ENCODE measurements at places on chromosomes 16 and 17.

- no peaks in the 10 kb centered on the region for H3K27me3 ChIP-seq
- H3K4me3 ChIP-seq = no peak overlapping the region
- DNase-seq = no peak
- H3K36me3 ChIP-seq = no peaks in the 10 kb centered on the region
Measured at GRCh38 chr17:37698132-37698910, 46.5 kb downstream of the HNF1B start.

GRCh38 chr16:73015612-73016487, 32.1 kb downstream of the ZFHX3 start:
- no peaks in the 10 kb centered on the region for H3K36me3 ChIP-seq
- H3K27ac ChIP-seq = no peak overlapping the region
- H3K4me1 ChIP-seq = peaks cover 33% of the 10 kb centered on the region
- no peaks in the 10 kb centered on the region for H3K27me3 ChIP-seq
- peak; percentile 84 for DNase-seq
- no peak overlapping the region for H3K4me3 ChIP-seq

GRCh38 chr16:4724661-4725270, 9.3 kb downstream of the ANKS3 start:
- no peak overlapping the region for H3K4me3 ChIP-seq
- H3K36me3 ChIP-seq = peaks cover 56% of the 10 kb centered on the region
- no peak overlapping the region for H3K27ac ChIP-seq
- no peak for DNase-seq
- no peaks in the 10 kb centered on the region for H3K4me1 ChIP-seq
- no peaks in the 10 kb centered on the region for H3K27me3 ChIP-seq

GRCh38 chr17:38702916-38703741, 1.9 kb upstream of the MLLT6 start:
- peaks cover 6% of the 10 kb centered on the region for H3K36me3 ChIP-seq
- no peaks in the 10 kb centered on the region for H3K27me3 ChIP-seq
- no peak for DNase-seq
- H3K4me3 ChIP-seq = peak overlapping the region; percentile 54
- H3K4me1 ChIP-seq = no peaks in the 10 kb centered on the region

GRCh38 chr16:12833926-12834325, 30.2 kb upstream of the CPPED1 start:
- H3K4me3 ChIP-seq = no peak overlapping the region
- peak; percentile 79 for DNase-seq
- H3K36me3 ChIP-seq = no peaks in the 10 kb centered on the region

DNA sequence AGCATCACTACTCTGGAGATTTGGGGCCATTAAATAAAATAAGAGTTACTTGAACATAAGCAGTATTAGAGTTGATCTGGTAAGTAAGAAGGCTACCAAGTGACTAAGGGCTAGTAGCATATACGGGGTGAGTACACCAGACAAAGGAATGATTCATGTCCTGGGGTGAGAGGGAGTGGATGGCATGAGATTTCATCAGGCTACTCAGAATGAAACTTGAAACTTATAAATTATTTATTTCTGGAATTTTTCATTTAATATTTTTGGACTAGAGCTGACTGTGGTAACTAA, 2.3 kb downstream of the SLFN5 start:
- DNase-seq = no peak
- H3K4me3 ChIP-seq = peak overlapping the region; percentile 85
- peak overlapping the region; percentile 97 for H3K27ac ChIP-seq
- H3K4me1 ChIP-seq = peaks cover 18% of the 10 kb centered on the region

DNA sequence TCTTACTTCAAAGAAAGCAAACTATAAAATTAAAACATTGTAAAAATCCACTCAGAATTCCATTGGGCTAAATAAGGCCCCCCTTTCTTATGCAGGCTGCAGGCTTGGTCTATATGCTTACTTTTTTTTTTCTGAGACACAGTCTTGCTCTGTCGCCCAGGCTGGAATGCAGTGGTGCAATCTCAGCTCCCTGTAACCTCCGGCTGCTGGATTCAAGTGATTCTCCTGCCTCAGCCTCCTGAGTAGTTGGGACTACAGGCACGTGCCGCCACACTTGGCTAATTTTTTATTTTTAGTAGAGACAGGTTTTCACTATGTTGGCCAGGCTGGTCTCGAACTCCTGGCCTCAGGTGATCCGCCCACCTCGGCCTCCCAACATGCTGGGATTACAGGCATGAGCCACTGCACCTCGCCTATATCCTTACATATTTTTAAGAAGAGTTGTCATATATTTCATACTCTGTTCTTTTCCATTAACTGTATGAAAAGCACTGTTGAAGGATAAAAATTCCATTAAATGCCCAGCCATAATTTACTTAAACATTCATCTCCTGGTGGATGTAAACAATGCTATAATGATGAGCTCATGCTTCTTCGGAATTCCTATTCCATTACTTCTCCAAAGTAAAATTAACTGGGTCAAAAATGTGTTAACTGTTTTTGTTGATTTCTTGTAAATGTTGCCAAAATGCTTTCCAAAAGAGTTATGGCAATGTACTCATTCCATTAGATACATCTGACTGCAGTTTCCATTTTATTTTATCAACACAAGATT, 17.8 kb downstream of the SNN start:
- no peak for DNase-seq
- H3K27ac ChIP-seq = no peak overlapping the region
- no peaks in the 10 kb centered on the region for H3K27me3 ChIP-seq
- peaks cover 16% of the 10 kb centered on the region for H3K4me1 ChIP-seq
- H3K4me3 ChIP-seq = no peak overlapping the region

GRCh38 chr16:88977018-88977811, at the start of gene CBFA2T3:
TSS of gene CBFA2T3 (minus strand) at chr16:88977207. CDS start at chr16:88976807, 400 bp downstream.
- peaks cover 57% of the 10 kb centered on the region for H3K27me3 ChIP-seq
- no peaks in the 10 kb centered on the region for H3K36me3 ChIP-seq
- H3K4me1 ChIP-seq = no peaks in the 10 kb centered on the region
- no peak for DNase-seq
- no peak within 1 kb of the TSS for H3K4me3 ChIP-seq

GRCh38 chr16:85213926-85214675, 101.8 kb upstream of the CIBAR2 start:
- peaks cover 6% of the 10 kb centered on the region for H3K4me1 ChIP-seq
- no peaks in the 10 kb centered on the region for H3K27me3 ChIP-seq
- H3K4me3 ChIP-seq = no peak overlapping the region
- H3K36me3 ChIP-seq = no peaks in the 10 kb centered on the region
- H3K27ac ChIP-seq = no peak overlapping the region
- no peak for DNase-seq

DNA sequence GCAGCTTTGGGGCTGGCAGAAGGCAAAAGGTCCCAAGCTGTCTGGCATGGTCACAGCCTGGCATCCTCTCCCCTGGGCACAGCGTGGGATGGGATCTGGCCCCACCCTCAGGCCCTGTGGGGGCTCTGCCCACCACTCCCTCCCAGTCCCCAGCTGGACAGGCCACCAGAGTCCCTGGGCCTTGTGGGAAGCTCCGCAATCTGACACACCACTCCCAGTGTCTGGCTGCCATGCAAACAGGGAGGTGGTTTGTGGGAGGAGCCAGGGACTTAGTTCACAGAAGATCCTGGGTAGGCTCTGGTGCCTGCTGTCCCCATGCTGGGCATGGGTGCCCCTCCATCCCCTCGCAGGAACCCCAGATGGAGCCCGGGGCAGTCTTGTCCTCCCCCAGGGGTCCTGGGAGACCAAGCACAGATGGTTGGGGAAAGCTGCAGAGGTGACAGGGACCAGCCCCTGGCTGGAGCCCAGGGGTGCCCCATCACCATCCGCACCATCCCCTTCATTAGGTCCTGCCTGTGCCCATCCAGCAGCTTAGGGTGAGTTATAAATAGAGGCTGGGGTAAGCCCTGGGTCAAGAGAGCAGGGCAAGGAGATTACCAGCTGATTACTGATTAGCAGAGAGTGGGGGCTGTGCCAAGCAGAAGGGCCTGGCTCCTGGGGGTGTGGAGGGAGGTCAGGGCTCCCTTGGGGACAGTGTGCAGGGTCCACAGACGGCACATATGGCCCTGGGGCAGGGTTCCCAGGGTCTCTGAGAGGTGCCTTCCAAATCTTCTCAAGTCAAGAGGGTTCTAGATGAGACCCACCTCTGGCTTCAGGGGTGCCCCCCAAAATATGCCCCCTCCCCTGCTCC, 6.2 kb downstream of the FSCN2 start:
- H3K4me1 ChIP-seq = no peaks in the 10 kb centered on the region
- H3K4me3 ChIP-seq = no peak overlapping the region
- H3K27me3 ChIP-seq = peaks cover 13% of the 10 kb centered on the region
- no peaks in the 10 kb centered on the region for H3K36me3 ChIP-seq

- H3K27me3 ChIP-seq = no peaks in the 10 kb centered on the region
- peaks cover 3% of the 10 kb centered on the region for H3K36me3 ChIP-seq
- no peak overlapping the region for H3K27ac ChIP-seq
- DNase-seq = no peak
- H3K4me3 ChIP-seq = no peak overlapping the region
Measured at GRCh38 chr17:75566834-75567233, 20.8 kb upstream of the MYO15B start.

DNA sequence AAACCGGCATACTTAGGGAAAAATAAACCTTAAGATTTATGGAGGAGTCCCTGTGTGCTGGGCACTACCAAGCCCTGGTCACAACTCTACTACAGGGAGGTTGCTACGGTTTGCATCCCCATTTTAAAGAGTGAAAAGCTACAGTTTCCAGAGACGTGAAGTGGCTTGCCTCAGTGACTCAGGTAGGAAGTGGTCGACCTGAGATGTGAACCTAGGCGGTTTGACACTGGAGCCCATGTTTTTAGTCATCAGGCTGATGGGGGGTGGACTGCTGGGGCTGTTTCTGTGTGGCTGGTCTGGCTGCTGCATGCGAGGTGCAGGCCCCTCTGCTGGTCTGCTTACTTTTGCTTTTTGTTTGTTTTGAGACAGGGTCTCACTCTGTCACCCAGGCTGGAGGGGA, 6.6 kb downstream of the COX6A2 start:
- H3K36me3 ChIP-seq = no peaks in the 10 kb centered on the region
- DNase-seq = no peak
- H3K4me1 ChIP-seq = no peaks in the 10 kb centered on the region
- H3K27me3 ChIP-seq = no peaks in the 10 kb centered on the region
- H3K4me3 ChIP-seq = no peak overlapping the region

DNA sequence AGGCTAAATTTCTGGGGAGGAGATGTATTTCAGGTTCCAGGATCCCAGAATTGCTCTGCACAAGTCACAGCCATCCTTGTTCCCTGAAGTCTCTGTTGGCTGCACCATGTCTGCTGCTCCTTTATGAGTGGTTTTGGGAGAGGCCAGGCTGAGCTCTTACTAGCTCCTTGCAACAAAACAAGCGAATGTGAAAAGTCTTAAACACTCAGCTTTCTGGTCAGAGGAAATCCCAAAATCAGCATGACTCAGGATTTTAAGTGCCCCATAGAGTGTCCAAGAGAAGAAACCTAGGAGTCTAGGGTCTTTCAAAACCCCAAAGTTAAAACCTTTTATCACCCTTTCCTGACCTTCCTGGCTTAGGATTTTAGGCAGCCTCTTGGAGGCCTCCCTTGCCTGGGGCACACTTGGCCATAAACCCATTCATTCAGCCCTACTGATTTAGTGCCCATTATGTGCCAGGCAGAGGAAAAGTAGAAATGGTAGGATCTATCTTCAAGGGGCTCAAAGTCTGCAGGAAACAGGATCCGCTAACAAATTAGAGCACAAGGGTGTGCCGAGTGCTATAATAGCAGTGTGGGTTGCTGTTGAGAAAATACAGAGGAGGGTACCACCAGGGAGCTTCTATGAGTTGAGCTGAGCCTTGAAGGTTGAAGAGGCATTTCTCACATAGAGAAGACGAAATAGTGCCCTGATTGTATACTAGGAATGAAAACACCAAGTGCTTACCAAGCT, 36.9 kb downstream of the SOST start:
- H3K4me1 ChIP-seq = no peaks in the 10 kb centered on the region
- no peak overlapping the region for H3K4me3 ChIP-seq
- no peaks in the 10 kb centered on the region for H3K27me3 ChIP-seq
- DNase-seq = no peak
- no peak overlapping the region for H3K27ac ChIP-seq
- H3K36me3 ChIP-seq = no peaks in the 10 kb centered on the region

DNA sequence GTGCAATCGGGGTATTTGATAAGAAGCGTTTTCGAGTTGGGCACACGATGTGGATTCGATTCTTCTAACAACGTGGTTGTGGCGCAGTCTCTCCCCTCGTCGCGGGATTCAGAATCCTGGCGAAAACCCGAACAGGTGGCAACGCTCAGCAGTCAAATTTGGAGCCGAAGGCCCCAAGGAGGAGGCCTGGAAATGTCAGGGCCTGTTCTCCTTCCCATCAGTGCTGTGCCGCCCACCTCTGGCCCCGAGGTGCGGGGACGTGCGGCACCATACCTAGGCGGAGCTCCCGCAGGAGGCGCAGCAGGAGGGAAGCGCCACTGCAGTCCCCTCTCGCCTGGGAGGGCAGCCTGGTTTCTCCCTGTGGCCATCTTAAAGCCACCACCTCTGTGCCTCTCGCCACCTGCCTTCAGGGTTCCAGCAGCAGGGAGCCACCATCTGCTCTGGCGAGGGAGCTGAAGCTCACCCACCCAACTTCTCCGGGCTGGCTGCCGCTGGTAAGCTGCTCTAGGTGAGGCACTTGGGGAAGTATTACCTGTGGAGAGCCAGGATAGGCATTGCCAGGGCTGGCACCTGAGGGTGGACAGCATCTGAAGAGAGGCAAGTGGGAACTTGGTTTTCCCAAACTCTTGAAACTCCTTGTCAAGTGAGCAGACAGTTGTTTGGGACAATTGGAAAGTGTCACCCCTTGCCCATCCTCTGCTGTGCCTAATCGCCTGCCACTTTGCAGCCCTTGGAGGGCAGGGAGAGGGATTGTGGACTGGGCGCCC, 2.6 kb upstream of the AATF start:
- H3K36me3 ChIP-seq = peaks cover 11% of the 10 kb centered on the region
- peaks cover 69% of the 10 kb centered on the region for H3K27me3 ChIP-seq
- no peak for DNase-seq
- H3K4me3 ChIP-seq = no peak overlapping the region
- no peak overlapping the region for H3K27ac ChIP-seq

DNA sequence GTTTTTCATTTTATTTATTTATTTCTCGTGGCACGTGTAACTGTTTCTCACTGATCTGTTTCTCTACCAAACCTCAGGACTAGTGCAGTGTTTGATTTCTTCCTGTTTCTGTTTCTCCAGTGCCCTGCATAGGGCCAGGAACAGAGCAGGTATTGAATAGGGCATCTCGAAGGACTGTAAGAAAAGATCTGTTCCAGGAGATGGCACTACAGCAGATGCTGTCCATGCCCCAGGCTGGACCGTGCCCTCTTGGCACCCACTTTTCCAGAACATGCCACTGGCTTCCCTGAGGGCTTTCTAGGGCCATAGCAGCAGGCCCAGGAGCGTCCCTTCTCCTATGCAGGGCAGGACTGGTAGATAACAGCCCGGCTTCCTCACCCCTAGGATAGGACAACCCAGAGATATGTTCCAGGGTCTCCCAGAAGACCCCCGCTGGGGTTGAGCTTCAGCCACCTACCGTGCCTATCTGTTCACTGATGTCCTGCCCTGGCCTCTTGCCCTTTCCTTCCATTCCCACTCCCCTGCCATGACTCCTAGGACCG, 4.4 kb downstream of the SNX20 start:
- no peak overlapping the region for H3K4me3 ChIP-seq
- no peaks in the 10 kb centered on the region for H3K36me3 ChIP-seq
- no peaks in the 10 kb centered on the region for H3K4me1 ChIP-seq
- H3K27ac ChIP-seq = no peak overlapping the region
- H3K27me3 ChIP-seq = no peaks in the 10 kb centered on the region
